ENCODE measurements at places on chromosomes 13 and 19.

DNA sequence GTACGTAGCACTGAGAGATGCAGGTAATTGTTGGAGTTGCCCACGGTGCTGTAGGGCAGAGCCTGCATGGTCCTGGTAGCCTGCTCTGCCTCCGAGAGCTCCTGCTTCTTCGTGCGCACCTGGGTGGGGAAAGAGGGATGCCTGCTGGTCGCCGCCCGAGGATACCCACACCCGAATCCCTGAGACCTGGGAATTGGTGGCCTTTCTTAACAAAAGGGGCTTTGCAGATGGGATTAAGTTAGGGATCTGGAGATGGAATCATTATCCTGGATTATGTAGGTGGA lies 9.4 kb downstream of the C3 start:
- no peak for DNase-seq

GRCh38 chr19:16917401-16917800 lies 28.6 kb downstream of the F2RL3 start:
- DNase-seq: no peak

GRCh38 chr13:43688227-43688907 lies 98.4 kb downstream of the ENOX1 start:
- DNase-seq: no peak

- DNase-seq: peak; percentile 87
These were observed at the start of gene NOVA2 for GRCh38 chr19:45973553-45974338. NOVA2 (minus strand) TSS chr19:45973865; CDS start chr19:45973351, 514 bp downstream.

DNA sequence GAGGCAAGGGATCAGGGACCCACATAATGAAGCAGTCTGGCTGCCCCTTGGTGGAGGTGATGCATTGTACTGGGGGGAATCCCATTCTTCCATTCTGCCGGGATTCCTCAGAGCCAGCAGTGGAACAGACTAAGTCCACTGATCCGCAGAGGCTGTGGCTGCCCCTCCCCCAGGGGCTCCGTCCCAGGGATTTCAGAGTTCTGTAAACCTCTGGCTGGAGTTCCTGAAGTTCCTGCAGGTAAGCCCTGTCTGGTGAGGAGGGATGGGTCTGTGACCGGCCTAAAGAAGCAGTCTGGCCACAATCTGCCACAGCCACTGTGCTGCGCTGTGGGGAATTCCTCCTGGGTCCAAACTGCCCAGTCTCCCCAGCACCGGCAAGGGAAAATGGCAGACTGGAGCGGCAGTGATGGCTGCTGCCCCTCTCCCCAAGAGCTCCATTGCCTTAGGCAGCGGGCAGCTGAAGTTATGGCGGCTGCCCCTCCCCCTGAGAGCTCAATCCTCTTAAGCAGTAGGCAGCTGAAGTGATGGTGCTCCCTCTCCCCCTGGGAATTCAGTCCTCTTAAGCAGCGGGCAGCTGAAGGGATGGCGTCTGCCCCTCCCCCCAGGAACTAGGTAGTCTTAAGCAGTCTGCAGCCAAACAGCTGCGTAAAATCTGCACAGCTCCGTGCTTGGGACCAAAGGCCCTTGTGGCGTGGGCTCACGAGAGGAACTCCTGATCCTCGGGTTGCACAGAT lies 155.7 kb downstream of the PCDH17 start:
- peak; percentile 91 for DNase-seq

DNA sequence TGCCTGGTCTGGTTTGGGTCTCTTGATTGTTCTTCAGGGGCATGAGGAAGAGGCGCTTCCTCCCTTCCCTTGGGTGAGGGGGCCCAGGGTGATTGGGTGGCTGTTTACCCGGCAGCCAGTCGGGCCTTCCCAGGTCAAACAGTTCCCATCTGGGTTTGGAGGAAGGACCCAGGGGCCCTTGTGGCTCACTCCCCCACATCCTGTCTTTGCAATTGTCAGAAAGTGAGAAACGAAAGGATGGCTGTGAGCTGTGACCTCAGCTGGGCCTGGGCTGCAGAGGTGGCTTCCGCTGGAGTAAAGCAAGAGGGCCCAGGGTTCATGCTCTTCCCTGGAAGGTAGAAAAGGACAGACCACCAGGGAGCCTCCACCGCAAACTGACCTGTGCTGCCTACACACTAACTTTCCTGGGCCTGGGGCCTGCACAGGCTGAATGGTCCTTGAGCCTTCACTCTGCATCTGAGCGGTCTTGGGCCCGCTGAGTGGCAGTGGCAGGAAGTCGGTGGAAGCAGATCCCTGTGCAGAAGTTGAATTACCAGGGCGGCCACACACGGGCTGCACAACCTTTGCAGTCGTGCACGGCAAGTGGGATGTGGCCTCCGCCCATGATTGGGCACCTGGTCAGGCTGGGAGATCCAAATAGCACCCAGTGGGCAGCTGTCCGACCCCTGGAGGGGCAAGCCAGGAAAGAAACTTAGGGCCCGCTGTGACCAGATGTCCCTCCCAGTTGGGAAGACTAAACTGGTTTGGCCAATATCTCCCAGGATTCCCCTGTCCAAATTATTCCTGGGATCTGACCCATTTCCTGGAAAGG lies 5.3 kb upstream of the CD79A start:
- no peak for DNase-seq

GRCh38 chr13:85278851-85279250 lies 520.4 kb downstream of the SLITRK6 start:
- DNase-seq: no peak

- peak; percentile 21 for DNase-seq
These were observed 3.1 kb downstream of the FGF9 start for GRCh38 chr13:21673789-21674489.

DNA sequence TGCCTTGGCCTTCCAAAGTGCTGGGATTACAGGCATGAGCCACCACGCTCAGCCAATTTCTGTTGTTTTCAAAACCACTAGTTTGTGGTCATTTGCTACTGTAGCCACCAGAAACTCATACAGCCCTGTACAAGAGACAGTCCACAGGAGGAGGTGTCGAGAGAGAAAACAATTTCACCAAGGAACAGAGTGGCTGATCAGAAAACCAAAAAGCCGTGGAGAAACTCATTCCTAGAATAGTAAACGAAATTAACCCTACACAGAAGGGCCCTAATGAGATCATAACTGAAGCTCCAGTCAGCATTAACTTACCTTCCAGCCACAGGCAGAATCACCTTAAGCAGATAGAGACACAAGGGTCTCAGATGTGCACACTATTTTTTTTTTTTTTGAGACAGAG lies 3.8 kb upstream of the CCDC124 start:
- no peak for DNase-seq

GRCh38 chr13:43411741-43412140 lies 375.0 kb downstream of the ENOX1 start:
- peak; percentile 35 for DNase-seq
